ENCODE measurements at places on chromosomes 3 and 15.

DNA sequence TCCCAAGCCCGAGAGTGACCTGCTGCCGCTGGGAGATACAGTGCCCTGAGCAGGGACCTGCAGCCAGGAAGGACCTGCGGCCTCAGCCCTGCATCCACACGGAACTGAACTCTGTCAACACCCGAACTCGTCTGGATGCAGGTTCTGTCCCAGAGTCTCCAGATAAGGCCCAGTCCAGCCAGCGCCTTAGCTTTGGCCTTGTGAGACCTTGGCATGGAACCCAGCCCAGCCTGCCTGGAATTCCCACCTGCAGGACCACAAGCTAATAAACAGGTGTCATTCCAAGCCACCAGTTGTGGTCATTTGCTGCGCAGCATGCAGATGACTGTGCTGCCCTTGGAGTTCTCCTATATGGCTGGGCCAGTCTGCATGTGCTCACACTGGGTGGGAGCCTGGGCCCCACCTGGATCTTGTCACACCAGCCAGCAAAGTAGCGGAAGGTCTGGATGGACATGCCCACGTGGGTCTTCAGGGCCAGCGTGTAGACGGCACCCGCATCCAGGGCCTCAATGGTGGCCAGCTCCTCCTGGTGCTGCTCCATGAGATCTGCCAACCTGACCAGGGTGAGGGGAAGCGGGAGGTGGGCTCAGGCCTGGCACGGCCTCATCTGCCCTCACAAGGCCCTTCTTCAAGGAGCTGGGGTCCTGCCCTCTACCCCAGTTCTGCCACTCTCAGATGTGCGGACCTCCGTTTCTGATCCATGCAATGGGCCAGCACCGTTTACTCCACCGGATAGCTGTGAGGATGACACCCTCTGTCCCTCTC, 47.2 kb upstream of the SLC41A3 start:
- no peak for DNase-seq

- DNase-seq = no peak
These were observed 33.2 kb upstream of the CADM2 start for GRCh38 chr3:84925571-84925970.

DNA sequence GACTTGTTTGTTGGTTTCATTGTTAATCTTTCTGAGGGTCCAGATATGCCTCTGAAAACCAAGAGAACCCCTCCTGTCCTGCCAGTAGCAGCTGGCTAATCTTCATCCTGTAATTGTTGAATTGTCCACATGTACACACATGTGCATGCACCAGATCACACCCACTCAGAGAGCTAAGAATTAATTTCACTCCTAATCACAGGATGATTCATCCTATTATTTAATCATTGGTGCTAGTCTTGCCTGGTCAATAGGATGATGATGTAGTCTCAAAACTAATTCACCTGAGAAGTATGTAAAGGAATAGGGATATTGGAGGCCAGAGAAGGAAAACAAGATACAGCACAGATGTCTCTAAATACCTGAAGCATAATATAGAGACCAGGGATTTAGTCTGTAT, 7.8 kb upstream of the AHSG start:
- DNase-seq = no peak

- DNase-seq = no peak
These were observed 39.0 kb downstream of the FSIP1 start for GRCh38 chr15:39743611-39744010.

- DNase-seq = peak; percentile 36
These were observed 52.1 kb downstream of the ITGB5 start for GRCh38 chr3:124834723-124835718.

GRCh38 chr3:156608601-156609514, 53.9 kb upstream of the SSR3 start:
- no peak for DNase-seq

DNA sequence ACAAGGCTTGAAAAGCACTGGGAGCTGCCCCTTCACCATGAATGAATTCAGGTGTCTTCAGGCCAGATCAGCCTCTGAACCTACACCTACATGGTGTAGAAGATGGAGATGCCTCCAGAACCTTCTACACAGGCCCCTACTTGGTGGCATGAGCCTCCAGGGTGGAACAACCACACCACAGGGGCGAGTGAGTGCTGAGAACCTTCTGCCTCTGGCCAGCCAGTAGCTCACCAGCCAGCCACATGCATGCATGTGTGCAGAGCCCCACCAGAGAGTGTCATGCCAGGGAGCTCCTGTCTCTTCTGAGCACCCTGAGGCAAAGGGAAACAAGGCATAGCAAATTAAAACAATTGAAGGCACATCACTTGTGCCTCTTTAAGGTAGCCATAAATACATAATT, 161.8 kb upstream of the TOPAZ1 start:
- no peak for DNase-seq

GRCh38 chr3:164864454-164864853, 213.8 kb downstream of the SI start:
- no peak for DNase-seq

GRCh38 chr3:127408684-127409420, 121.0 kb upstream of the PRR20G start:
- no peak for DNase-seq

GRCh38 chr15:65970937-65971740, 101.8 kb downstream of the RAB11A start:
- no peak for DNase-seq

DNA sequence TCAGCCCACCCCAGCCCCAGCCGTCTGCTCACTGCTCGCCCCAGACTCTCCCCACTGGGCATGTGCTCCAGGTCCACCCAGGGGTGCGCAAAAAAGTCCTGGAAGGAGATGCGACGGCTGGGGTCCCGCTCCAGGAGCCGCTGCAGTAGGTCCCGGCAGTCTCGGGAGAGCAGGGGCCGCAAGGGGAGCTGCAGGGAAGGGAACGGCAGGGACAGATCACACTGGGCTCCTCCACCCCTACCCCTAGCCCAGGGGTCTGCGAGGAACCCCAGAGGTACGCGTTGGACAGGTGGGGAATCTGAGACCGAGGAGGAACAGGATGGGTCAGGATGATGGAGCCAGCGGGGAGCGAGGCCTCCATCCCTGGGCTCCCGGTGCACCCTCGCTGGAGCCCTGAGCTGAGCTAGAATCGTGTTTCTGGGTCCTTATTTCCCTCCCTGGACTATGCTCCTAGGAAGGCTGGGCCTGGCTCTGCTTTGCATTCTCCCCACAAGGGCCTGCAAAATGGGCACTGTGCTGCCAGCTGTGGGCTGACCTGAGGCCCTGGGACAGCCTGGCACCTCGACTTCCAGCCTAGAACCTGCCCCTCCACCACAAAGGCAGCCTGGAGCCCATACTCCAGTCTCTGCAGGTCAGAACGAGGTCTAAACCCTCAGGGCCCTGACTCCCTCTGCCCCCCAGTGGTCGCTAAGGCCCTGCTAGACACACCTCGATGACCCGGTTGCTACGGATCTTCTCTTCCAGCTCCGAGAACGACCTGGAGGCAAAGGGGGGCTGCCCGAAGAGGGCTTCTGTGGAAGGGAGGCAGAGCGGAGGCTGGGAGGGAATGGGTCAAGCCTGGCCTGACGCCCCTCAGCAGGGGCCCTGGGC, 3.2 kb downstream of the ULK3 start:
- DNase-seq = no peak

DNA sequence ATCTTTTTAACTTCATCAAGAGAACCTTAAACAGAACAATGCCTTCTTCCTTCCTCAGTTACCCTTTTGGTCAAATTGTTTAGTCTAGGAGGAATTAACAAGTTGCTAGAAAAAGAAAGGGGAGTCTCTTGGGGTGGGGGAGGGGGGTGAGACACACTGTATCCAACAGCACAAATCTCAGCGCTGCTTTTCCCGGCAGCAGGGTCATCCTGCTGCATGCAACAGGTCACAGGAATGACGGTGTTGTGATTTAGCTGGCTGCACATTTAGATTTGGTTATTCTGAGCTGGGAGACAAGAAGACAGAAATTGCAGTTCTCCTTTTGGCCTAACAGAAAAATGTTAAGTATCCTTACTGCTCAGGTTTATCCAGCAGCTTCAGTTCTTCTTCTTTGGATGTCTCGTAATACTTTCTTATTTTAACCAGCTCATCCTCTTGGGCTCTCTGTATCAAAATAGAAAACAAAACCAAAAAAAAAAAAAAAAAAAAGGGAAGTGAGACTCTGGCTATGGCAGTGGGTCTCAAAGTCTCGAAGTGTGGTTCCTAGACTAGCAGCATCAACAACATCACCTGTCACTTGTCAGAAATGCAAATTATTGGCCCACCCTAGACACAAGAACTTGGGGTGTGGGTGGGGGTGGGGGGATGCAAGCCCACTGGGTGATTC, 190.5 kb downstream of the GREM1 start:
- DNase-seq = peak; percentile 2

- no peak for DNase-seq
These were observed 78.6 kb downstream of the MLH1 start for GRCh38 chr3:37071921-37072320.

DNA sequence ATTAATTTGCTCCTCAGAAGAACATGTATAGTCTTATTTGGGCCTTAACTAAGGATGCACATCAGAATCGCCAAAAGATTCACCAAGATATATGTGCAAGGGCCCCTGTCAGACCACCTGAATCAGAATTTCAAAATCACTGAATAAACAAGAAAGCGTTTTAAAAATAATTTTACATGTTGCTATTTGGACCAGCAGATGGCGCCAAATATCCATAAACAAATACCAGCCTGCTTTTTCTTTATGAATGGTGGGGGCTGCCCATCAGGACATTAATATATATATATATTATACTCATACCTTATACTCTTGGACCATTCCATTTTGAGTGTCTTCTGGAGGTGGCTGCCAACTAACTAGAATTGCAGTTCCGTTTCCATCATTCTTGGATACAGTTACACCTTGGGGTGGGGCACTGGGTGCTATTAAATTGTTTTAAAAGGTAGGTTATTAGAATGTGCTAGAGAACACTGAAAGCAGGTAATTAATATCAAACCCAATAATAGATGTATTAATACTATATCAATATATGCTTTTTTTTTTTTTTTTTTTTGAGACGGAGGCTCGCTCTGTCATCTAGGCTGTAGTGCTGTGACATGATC, 1108.3 kb downstream of the ROBO1 start:
- no peak for DNase-seq

DNA sequence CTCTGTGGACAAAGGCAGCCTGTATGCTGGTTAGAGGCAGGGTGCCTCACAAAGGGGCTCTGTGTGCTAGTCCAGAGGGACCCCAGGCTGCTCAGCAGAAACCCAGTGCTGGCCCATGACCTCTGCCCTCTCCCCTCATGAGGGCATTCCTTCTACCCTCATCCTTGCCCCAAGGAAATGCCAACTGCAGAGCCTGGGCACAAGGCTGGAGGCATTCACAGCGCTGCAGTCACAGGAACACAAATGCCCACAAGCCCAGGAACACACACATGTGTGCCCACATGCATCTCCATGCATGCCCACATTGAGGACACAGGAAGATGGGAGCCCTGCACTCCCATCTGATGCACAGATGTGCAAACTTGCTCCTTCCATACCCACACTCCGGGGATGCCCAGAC, 3.8 kb downstream of the INKA1 start:
- DNase-seq = no peak

DNA sequence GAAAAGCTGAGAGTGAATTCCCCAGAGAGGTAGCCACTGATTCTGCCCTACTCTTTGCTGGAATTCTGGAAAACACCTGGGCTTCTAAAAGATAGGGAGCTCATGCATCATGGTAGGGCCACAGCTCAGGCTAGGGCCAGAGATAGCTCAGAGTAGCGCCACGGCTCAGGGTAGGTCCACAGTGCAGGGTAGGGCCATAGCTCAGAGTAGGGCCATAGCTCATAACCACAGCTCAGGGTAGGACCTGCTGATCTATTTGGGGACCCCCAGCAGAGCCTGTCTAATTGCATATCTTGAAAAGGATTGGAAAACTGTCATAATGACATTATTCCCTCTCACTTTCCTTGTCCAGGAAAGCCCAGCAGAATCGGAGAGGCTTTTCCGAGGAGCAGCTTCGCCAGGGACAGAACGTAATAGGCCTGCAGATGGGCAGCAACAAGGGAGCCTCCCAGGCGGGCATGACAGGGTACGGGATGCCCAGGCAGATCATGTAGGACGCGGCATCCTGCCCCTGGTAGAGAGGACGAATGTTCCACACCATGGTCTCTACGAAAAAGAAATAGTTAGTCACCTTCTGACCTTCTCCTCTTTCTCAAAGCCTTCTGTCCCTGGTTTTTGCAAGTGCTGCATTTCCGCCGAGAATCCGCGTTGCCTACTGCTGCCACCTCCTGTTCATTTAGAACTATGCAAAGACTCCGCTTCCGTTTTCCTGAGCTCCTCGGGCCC, 14.5 kb downstream of the TAGLN3 start:
- peak; percentile 41 for DNase-seq

DNA sequence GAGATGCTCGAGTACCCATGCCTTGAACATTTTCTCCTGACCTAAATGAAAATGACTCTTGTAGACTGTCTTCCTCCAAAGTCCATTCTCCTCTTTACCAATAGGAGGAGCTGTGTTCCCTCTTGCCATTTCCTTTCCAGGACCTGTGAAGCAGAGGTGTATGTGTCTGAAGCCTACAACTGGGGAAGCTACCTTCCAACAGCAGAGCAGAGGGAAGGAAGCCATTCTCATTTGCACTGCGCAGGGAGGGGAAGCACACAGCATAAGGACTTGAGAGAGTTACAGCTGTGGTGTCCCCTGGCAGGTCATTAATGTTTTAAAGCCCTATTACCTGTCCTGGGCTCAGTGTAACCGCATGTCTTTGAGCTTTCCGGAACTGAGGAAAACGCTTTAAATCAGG, 38.7 kb downstream of the HSPBAP1 start:
- DNase-seq = no peak

DNA sequence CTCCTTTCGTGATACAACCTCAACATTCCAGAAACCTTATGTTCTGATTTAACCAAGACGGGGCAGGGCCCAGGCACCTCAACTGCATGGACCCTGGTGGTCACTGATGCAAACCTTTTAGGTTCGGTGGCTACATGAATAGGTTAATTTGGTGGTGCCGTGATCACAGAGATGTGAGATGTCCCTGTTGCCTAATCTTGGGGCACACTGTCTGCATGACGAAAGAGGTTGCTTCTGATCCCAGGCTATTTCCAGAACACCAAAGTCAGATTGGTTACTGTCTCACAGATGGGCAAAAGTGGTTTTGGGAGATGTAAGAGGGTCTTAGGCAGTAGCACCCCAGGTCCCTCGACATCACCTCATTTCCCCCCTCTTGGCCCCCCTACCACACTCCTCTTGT, 4.0 kb upstream of the CCR1 start:
- no peak for DNase-seq
